ENCODE measurements at places on chromosomes 5 and 9.

DNA sequence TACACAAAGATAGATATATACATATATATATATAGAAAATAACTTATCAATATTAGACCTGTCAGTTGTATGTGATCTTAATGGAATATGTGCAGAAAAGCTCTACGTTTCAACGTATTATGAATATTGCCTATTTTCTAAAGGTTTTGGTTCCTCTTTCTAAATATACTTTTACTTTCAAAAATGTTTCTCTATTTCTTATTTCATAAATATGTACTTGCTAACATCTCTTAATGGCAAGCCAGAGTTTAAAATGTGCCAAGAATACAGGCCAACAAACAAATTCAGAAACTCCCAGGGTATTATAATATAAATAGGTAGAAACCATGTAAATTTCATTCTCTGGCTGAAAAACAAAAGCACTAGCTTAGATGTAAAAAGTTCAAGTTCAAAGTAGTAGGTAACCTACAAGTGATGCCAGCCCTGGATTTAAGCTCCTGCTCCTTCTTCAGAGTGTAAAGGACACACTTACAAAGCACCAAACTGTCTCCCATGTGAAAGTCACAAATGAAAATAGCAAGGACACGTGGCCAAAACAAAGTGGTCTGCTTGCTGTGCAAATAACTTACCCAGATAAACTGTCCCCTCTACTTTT is 685.1 kb upstream of the DMAC1 start:
- DNase-seq = no peak

- DNase-seq = peak; percentile 32
Measured at GRCh38 chr5:151208481-151208914, 15.4 kb downstream of the CCDC69 start.

DNA sequence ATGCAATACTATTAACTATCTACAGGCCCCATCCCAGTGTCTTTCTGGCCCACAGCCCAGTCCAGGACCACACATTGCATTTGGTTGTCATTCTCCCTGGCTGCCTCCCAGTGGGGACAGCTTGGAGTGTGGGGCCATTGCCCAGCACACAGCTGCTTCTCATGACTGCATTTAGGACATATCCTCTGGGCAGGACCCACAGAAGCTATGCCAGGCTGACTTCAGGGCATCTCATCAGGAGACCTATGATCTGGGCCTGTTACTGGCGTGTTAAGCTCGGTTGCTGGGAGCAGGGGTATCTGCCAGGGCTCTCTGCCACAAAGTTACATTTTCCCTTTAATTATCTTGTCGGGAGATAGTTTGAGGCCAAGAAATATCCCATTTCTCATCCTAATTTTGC is 32.1 kb upstream of the CLPTM1L start:
- no peak for DNase-seq

- no peak for DNase-seq
Measured at GRCh38 chr5:23631302-23632045, 124.1 kb downstream of the PRDM9 start.

DNA sequence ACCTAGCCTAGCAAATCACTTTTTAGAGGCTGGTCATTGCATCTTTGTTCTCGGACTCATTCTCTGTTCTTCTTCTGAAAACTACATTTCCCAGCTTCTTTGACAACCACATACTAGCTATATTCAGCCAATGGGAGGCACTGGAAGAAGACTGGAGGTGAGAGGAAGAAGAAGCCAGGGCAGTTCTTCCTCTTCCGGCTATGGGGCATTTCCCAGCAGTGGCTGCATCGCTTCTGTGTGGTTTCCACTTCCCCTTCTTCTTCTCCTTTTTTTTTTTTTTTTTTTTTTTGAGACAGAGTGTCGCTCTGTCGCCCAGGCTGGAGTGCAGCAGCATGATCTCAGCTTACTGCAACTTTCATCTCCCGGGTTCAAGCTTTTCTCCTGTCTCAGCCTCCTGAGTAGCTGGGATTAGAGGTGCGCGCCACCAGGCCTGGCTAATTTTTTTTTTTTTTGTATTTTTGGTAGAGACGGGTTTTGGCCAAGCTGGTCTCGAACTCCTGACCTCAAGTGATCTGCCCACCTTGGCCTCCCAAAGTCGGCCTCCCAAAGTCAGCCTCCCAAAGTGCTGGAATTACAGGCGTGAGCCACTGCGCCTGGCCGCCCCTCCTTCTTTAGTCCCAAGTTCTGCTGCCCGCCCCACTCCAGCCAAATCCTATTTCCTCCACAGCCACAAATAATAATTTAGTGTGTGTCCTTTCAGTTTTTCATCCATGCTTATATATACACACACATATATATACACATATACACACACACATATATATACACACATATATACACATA is 6.9 kb upstream of the UBAP1 start:
- peak; percentile 43 for DNase-seq

GRCh38 chr9:73219985-73220626 is 68.4 kb downstream of the ANXA1 start:
- peak; percentile 44 for DNase-seq

DNA sequence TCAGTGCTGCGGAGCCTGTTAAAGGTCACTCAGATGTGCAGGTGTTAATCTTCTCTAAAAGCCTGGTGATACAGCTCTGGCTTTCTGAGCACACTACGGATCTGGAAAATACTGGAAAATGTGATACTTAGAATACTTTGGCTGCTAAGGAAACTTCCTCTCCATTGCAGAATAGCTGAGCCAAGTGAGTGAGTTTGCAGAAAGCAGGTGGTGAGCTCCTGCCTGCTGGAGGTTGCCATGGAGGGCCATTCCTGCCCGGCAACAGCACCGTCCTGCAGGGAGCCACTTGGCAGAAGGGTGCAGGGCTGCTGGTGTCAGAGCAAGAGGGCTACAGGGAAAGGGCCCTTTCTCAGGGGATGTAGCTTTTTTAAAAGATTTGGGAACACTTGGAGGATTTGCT is 40.7 kb downstream of the SECISBP2 start:
- DNase-seq = no peak

GRCh38 chr5:82765765-82766164 is 311.4 kb downstream of the TMEM167A start:
- no peak for DNase-seq
